ENCODE measurements at places on chromosomes 7 and 10.

DNA sequence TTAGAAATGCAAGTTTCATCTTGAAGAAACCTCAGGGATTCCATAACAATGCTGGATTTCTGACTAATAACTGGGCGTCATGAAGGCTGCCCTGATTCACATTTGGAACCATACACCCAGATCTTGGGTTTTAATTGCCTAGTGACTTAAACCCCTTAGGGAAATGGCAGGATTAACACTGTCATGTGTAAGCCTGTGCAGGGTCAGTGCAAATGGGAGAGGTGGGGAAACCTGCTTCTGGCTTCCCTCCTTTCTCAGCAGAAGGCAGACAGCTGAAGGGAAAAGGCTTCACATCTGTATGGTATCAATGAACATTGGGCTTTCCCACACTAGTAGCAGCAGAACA lies 364.2 kb downstream of the ANKRD30A start:
- DNase-seq: no peak

DNA sequence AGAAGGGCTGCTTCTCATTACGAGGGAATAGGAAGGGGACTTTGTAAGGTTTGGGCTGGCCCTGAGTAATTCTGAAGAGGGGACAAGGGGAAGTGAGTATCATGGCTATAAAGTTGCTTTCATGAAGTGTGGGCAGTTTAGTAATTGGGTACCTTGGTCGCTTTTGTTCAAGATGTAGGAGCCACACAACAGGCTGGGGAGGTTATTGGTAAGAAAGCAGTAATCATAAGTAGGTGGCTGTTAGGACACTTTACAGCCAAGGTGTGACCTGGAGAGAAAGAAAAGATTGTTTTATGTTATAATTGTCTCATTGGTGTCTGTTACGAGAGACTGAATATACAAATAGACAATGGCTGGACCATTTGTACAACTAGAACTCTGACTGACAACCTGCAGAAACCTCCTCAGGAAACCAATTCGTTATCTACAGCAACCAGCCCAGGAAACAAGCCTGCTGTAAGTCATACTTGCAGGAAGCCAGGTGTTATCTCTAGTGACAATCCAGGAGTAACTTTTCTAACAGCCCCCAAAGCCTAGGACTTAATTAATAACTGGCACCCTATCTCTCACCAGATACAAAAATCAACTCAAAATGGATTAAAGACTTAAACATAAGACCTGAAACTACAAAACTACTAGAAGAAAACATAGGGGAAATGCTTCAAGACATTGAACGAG lies 5.0 kb upstream of the CCM2 start:
- no peak for DNase-seq

GRCh38 chr10:77304192-77304591 lies 333.4 kb downstream of the KCNMA1 start:
- no peak for DNase-seq

DNA sequence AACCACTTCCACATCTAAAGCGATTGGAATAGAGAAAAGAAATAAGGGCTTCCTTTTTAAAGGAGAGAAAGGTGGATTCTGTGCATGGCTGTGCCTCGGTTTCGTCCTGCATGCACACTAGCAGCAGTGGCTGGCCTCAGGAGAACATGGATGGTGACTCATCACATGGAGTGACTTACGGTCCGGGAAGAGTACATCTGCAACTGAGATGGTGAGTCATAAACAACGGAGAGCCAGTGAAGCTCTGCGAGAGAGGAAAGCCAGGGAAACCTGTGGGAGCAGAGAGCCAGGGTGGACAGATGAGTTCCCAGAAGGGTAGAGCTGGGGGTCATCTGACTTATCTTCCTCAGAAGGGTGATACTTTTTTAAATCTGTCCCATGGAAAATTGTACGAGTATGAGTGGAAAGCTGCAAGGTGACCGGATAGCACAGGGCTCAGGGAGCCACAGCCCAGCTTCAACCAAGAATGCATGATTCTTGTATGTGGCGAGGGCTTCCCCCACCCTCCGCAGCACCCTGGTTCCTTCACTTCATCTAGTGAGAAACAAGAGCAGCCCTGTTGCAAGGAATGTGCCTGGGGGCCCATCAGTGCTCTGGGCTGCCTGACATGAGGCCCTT lies 259.1 kb downstream of the KLF6 start:
- DNase-seq: no peak

DNA sequence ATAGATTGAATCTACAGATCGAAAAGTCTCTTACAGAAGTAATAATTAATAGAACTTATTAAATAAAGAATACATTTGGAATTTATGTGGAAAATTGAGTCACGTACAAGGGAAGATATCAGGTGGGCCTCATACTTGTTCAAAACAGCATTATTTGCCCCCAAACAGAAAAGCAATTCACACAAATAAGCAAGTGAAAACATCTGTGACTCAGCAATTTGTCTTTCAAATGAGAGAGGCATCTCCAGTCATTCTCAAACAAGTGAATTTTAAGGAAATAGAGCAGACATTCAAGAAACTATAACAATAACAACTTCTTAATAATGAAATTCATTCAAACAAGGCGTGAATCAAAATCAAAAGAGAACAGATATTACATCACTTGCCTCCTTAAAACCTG lies 50.1 kb downstream of the SEMA3A start:
- DNase-seq: no peak

DNA sequence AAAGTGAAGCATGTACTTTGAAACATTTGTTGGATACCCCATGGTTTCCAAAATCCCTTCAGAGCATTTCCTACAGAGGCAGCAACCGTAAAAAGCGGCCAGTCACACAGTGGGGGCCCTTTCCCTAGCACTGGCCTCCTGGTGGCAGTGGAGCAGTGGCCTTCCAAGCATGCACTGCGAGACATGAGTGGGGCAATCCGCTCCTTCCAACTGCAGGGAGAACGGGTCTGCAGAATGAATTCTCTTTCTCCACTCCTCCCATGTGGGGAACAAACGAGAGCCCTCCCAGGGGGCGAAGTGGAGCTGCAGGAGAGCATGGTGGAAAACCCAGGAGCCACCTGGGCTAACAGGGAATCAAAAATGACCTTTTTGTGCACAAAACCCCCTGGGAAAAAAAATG lies 542.9 kb upstream of the GALNT17 start:
- DNase-seq: no peak

GRCh38 chr7:33807779-33808482 lies 97.4 kb upstream of the BMPER start:
- DNase-seq: no peak

GRCh38 chr7:7098280-7098818 lies 84.0 kb upstream of the C1GALT1 start:
- DNase-seq: no peak

- DNase-seq: no peak
These were observed 64.1 kb downstream of the CAV1 start for GRCh38 chr7:116588641-116589594.

- no peak for DNase-seq
These were observed 23.8 kb upstream of the IFIT2 start for GRCh38 chr10:89278034-89278535.

All from HL-60 (cell line).